Osteoblast (primary cell): ENCODE measurements at places on chromosomes 12 and 14. TPM values are rescaled to one million over a fixed set of nuclear protein-coding genes. Genes with fewer than 3 reads are reported as not detected.

The SLCO1C1 gene
- total RNA-seq = 0.36 TPM in 1 of 2 replicates, not detected in the other

The SERPINA10 gene
- not detected in 2 replicates for total RNA-seq

- no peaks in the 10 kb centered on the region for H3K36me3 ChIP-seq
- H3K27me3 ChIP-seq = no peaks in the 10 kb centered on the region
- H3K27ac ChIP-seq = no peak overlapping the region
- peak; percentile 83 for DNase-seq
Measured at GRCh38 chr12:27940756-27941402, 31.7 kb downstream of the PTHLH start.

DNA sequence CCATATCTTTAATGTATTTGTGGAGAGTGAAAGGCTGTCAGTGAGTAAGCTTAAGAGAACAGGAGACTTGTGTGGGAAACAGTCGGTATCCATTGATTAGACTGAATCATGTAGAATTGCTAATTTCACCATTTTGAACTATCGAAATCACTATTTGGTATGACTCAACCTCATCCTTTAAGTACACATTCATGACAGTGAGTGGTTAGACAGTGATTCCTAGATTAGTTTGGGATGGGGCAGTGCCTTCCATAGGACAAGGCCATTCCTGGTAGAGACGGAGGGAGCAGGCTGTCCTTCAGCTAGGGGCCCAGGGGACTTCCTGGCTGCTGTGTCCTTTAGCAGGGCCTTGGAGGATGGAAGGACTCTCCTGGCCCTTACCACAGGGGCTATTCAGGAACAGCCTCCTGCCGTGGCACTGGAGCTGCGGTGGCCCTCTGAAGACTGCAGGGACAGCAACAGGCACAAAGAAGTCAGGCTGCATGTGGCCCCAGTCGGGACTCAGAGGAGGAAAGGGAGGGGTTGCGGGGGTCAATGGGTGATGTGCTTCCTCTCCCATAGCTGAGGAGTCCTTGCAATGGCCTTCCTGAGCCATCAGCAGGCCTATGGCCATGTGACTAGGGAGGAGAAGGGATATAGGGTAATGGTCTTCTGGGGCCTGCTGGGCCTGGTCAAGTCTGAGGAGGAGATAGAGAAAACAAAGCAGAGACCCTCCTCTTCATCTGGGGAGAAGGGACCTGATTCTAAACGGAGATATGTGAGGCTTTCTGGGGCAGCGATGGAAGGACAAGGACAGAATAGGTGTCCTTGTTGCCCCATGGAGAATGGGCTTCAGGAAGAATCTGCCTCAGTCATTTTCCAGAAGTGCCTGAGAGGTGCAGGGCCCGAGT lies 11.2 kb downstream of the SERPINA1 start:
- peaks cover 27% of the 10 kb centered on the region for H3K4me1 ChIP-seq
- no peaks in the 10 kb centered on the region for H3K27me3 ChIP-seq
- H3K4me3 ChIP-seq = no peak overlapping the region
- no peak for DNase-seq
- no peaks in the 10 kb centered on the region for H3K36me3 ChIP-seq
- no peak overlapping the region for H3K27ac ChIP-seq

GRCh38 chr14:39302124-39302810 lies 68.6 kb downstream of the MIA2 start:
- no peak for DNase-seq
- no peak overlapping the region for H3K27ac ChIP-seq
- no peaks in the 10 kb centered on the region for H3K4me1 ChIP-seq

DNA sequence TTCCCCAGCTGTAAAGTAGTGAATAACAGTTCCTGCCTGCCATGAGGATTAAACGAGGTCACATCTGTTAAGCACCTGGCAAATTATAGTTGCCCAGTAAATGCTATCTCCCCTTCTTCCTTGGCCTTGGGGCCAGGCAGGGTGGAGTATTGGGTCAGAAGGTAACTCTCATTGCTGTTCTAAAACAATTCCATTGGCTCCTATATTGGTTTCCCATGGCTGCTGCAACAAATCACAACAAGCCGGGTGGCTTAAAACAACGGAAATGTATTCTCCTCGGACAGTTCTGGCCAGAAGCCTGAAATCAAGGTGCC lies 31.9 kb downstream of the MMAB start:
- peaks cover 26% of the 10 kb centered on the region for H3K4me1 ChIP-seq
- no peak overlapping the region for H3K27ac ChIP-seq
- H3K36me3 ChIP-seq = no peaks in the 10 kb centered on the region
- DNase-seq = no peak

- no peaks in the 10 kb centered on the region for H3K36me3 ChIP-seq
- no peaks in the 10 kb centered on the region for H3K4me1 ChIP-seq
Measured at GRCh38 chr12:546265-546919, 86.7 kb downstream of the B4GALNT3 start.

The MRPL42 gene
- total RNA-seq = 26.5 and 29.0 TPM in 2 replicates

The PPP1CC gene
- total RNA-seq = 107 and 114 TPM in 2 replicates

DNA sequence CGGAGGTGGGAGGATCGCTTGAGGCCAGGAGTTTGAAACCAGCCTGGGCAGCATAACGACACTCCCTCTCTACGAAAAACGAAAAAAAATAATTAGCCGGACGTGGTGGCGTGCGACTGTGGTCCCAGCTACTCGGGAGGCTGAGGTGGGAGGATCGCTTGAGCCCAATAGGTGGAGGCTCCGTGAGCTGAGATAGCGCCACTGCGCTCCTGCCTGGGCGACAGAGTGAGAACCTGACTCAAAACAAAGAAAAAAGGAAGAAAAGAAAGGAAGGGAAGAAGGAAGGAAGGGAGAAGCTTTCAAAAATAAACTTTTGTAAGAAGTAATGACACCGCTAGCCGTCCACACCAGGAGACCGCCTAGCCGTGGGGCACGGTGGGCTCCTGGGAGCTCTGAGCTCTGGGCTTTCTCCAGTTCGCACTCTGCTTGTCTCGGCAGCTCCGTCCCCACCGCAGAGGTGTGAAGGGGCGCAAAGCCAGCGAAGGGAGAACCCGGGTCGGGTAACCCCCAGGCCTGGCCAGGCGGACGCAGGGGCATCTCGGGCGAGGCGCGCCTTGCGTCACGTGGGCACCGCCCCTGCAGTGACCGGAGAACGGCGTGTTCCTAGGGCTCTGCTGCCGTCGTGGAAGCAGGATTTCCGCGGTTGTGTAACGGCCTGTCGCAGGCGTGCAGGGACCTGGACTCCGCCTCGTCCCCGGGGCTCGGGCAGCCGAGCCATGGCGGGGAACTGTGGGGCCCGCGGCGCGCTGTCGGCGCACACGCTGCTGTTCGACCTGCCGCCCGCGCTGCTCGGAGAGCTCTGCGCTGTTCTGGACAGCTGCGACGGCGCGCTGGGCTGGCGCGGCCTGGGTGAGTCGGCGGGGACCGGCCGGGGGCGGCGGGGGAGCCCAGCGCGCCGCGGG lies at the start of gene IRAK3:
Gene IRAK3 (plus strand): TSS at position 631 of the 902 bp plus-strand sequence. CDS start 86 bp downstream, at position 717.
- DNase-seq = peak; percentile 91
- H3K27ac ChIP-seq = no peak within 1 kb of the TSS
- peak within 1 kb of the TSS; percentile 69 for H3K4me3 ChIP-seq
- H3K4me1 ChIP-seq = no peaks in the 10 kb centered on the region
